ENCODE measurements at places on chromosomes 2 and 18.

DNA sequence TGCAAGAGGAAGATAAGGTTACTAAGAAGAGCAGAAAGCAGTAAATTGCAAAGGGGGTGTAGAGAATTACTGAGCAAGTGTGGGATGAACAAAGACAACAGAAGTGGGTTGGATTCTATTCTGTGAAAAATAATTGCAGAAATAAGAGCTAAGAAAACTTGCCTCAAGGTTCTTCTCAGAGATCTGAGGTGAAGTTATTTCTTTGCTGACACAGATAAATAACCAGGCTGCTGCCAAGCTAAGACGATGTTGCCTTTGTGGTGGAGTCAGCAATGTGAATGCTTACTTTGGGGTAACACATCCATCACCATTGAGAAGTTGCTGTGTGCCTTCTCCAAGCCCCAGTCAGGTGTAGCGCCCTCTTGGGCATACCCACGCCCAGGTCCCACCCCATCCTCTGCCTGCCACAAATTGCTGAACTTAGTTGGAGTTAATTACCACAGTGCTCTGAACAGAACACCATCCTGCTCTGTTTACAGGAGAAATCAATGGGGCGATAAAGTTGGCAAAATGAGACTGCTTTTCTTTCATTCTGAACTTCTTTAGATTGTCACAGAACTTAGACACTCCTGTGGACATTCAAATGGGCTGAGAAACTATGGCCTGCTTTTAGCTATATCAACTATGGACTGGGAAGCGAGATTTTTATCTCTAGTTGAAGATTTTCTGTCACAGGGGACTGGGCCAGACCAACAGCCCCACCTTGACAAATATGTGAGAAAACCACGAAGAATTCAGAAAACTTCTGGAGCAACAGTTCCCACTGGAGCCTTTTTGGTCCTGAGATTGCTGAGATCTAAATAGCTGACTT is 283.6 kb downstream of the TMX3 start:
- no peak for DNase-seq

- no peak for DNase-seq
Observed at GRCh38 chr2:172698041-172698863, 37.4 kb upstream of the RAPGEF4 start.

GRCh38 chr2:167181134-167181533 is 292.9 kb downstream of the XIRP2 start:
- no peak for DNase-seq

- DNase-seq: no peak
Observed at GRCh38 chr2:169877398-169877797, 50.1 kb downstream of the UBR3 start.

DNA sequence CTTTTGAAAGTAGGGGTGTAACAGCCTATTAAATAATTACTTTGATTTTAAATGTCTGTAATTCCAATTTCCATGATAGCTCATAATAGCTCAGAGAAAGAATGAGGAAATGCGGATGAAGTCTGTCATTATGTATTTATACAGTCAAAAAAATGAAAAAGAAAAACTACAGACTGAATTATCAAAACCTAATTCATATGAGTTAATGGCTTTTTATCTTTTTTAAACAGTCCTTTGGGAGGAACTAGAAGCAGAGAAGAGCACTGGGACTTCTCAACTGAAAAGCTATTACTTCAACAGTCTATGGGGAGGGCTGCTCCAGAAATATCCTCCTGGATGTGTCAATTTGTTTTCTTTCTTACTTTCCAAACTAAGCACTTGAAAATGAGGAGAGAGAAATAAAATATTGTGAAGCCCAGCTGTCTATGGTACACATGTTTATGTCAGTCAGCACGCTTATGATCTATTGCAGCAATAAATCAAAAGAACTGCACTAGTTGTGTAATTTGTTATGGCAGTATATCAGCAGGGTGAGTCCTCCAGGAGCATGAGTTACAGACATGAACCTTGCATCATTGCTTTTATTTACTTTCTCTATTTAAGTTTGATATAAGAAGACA is 1550.2 kb downstream of the LRP1B start:
- no peak for DNase-seq
